ENCODE measurements at places on chromosomes 7 and 10.

DNA sequence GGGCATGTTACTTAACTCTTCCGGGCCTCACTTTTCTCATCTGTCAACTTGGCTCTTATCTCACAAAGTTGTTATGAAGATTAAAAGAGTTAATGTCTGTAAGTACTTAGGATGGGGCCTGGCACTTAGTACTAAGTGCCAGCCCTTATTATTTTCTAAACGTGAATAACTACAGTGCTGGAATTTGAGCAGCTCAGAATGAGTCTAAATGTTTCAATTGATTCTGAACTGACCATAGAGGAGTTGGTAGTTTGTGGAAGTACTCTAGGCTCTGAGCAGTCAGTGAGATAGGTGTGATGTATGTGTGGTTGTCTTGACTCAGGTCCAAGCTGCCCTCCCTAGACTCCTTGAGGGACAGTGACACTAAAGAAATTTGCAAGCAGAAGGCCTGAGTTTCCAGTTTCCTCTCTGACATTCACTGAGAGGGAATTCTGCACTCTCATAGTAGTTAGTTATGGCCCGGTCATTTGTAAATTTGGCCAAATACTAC lies 18.5 kb upstream of the JAZF1 start:
- DNase-seq = no peak

DNA sequence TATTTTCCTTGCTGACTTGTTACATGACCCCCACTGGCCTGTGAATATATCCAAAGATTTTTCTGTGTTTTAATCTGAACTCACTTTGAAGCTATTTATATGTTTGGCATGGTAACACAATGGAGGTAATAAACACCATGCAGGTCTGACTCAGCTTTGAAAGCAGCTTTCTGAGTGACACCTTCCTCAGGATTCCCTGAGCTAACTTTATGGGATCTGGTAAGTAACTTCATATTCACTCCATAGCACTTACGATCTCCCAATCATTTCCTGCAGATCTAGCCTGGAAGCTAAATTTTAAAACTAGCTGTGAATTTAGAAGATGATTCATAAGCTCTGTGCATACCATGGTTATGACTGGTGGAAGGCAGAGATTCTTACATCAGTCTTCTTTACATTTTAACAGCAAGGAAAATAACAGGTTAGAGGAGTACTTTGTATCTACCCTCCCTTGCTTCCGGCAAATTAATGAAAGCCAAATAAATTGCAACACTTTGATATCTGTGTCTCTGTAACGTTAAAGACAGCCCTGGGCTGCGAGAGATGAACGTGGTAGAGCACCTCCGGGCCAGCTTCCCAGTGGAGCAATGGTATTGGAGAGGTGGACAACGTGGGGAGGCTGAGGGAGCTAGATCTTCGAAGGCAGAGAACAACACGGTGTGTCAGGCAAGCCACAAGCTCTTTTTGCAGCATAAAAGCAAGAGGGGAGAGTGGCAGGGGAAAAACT lies 170.2 kb upstream of the KLF14 start:
- no peak for DNase-seq

DNA sequence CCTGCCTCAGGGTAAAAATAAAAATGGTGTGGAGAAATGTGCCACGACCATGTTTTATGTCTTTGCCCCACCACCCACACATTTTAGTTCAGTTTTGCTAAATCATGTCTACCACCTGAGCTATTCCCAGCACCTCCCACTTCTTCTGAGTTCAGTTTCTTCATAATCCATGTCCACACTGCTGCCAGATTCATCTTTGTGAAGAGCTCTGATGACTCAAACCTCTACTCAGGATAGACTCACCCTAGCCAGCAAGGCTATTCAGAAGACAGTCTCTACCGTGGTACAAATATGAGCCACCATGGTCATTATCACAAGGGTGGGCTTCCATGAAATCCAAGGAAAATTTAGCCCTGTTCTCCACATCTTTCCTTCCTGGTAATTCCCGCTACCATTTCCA lies 231.1 kb upstream of the PRKCQ start:
- DNase-seq = no peak

DNA sequence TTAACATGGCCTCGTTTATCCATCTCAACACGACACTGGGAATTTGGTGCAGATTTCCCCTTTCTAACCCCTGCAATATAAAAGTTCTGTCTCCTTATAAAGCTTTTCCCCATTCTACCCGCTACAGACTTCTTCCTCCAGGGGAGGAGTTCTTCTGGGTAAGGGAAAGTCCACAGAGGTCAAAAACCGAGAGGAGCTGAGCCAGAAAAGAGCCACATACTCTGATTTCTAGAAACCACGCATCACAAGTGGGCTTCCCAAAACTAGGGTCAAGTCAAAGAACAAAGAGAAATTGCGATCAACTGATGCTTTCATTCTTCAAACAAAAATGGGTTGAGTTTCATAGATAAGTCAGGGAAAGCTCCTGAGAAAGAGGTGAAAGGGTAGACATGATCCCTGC lies 6.8 kb downstream of the IL6 start:
- no peak for DNase-seq

Data from activated naive CD4-positive, alpha-beta T cell treated with anti-CD3 and anti-CD28 coated beads, Interleukin-2, amount 10 ng/mL, durations not matched to agents 7 days and 5 days (primary cell).